Small intestine (tissue), 16 donors: ENCODE measurements at places on chromosomes 3 and 15. TPM values are rescaled to one million over a fixed set of nuclear protein-coding genes. Genes with fewer than 3 reads are reported as not detected.

DNA sequence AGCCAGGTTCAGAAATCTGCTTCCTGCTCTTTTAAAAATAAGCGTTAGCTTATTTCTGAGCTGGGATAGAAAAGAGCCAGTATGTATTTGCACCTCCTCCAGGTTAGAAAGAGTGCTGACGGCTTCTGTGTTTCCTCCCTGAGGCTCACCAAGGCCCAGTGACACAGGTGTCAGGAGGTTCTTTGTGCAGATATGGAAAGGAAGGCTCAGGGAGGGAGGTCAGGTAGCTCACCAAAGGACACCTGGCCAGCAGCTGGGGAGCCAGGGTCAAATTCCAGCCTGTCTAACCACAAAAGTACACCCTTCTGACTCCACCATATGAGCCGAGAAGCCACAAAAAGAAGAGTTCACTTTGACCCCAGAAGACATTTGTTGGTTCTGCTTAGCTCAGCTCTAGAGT lies 201.0 kb upstream of the WNT5A start:
- H3K4me3 ChIP-seq = no peak overlapping the region
- DNase-seq = no peak
- H3K36me3 ChIP-seq = no peaks in the 10 kb centered on the region
- H3K4me1 ChIP-seq = no peaks in the 10 kb centered on the region
- no peak overlapping the region for H3K27ac ChIP-seq
- H3K27me3 ChIP-seq = no peaks in the 10 kb centered on the region

DNA sequence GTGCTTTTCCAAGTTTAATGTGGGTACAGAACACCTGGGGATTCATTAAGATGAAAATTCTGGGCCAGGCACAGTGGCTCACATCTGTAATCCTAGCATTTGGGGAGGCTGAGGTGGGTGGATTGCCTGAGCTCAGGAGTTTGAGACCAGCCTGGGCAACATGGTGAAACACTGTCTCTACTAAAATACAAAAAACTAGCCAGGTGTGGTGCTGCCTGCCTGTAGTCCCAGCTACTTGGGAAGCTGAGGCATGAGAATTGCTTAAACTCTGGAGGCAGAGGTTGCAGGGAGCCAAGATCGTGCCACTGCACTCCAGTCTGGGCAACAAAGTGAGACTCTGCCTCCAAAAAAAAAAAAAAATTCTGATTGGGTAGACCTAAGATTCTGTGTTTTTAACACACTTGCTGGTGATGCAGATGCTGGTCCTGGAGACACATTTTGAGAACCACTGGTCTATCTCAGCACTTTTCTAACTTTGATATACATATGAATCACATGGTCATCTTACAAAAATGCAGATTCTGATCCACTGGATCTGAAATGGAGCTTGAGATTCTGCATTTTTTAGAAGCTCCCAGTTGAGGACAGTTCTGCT lies 223.8 kb upstream of the SATB1 start:
- no peak overlapping the region for H3K27ac ChIP-seq
- no peaks in the 10 kb centered on the region for H3K4me1 ChIP-seq
- no peaks in the 10 kb centered on the region for H3K36me3 ChIP-seq
- H3K4me3 ChIP-seq = no peak overlapping the region
- DNase-seq = no peak

GRCh38 chr3:143081844-143082778 lies 37.5 kb upstream of the CHST2 start:
- no peaks in the 10 kb centered on the region for H3K27me3 ChIP-seq
- H3K4me1 ChIP-seq = no peaks in the 10 kb centered on the region
- no peaks in the 10 kb centered on the region for H3K36me3 ChIP-seq
- DNase-seq = no peak
- H3K4me3 ChIP-seq = no peak overlapping the region

- peaks cover 20% of the 10 kb centered on the region for H3K27me3 ChIP-seq
- no peaks in the 10 kb centered on the region for H3K4me1 ChIP-seq
- DNase-seq = no peak
These were observed 4.5 kb downstream of the FEZF2 start for GRCh38 chr3:62368705-62369475.

DNA sequence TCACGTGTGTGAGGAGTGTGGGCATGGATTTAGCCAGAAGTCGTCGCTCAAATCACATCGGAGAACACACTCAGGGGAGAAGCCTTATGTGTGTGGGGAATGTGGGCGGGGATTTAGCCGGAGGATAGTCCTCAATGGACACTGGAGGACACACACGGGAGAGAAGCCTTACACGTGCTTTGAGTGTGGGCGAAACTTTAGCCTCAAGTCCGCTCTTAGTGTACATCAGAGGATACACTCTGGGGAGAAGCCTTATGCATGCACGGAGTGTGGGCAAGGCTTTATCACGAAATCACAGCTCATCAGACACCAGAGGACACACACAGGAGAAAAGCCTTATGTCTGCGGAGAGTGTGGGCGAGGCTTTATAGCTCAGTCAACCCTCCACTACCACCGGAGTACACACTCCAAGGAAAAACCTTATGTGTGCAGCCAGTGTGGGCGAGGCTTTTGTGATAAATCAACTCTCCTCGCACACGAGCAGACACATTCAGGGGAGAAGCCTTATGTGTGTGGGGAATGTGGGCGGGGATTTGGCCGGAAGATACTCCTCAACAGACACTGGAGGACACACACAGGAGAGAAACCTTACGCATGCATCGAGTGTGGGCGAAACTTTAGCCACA lies 28.1 kb downstream of the ZNF589 start:
- peaks cover 5% of the 10 kb centered on the region for H3K27me3 ChIP-seq
- peaks cover 4% of the 10 kb centered on the region for H3K4me1 ChIP-seq
- peak; percentile 44 for DNase-seq
- H3K4me3 ChIP-seq = no peak overlapping the region
- H3K36me3 ChIP-seq = peaks cover 6% of the 10 kb centered on the region

DNA sequence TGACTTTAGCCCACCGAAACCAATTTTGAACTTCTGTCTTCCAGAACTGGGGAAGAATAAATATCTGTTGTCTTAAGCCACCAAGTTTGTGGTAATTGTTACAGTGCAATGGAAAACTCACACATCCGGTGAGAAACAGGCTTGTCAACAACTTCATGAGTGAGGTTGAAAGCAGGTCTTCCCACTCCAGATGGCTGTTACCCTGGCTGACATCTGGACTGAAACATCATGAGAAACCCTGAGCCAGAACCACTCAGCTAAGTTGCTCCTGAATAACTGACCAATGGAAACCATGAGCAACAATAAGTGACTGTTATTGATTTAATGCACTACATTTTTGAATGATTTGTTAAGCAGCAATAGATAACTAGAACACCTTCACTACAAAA lies 10.3 kb downstream of the ACSBG1 start:
- H3K4me1 ChIP-seq = no peaks in the 10 kb centered on the region
- H3K27ac ChIP-seq = no peak overlapping the region
- no peaks in the 10 kb centered on the region for H3K27me3 ChIP-seq
- H3K4me3 ChIP-seq = no peak overlapping the region

GRCh38 chr15:71329497-71330260 lies 214.4 kb downstream of the THSD4 start:
- H3K4me1 ChIP-seq = peaks cover 9% of the 10 kb centered on the region
- peak; percentile 89 for DNase-seq
- H3K4me3 ChIP-seq = no peak overlapping the region
- peak overlapping the region; percentile 65 for H3K27ac ChIP-seq

- no peak overlapping the region for H3K27ac ChIP-seq
- H3K4me3 ChIP-seq = no peak overlapping the region
- no peaks in the 10 kb centered on the region for H3K36me3 ChIP-seq
- no peaks in the 10 kb centered on the region for H3K27me3 ChIP-seq
- DNase-seq = no peak
These were observed 31.9 kb upstream of the SPTSSB start for GRCh38 chr3:161403251-161403650.

DNA sequence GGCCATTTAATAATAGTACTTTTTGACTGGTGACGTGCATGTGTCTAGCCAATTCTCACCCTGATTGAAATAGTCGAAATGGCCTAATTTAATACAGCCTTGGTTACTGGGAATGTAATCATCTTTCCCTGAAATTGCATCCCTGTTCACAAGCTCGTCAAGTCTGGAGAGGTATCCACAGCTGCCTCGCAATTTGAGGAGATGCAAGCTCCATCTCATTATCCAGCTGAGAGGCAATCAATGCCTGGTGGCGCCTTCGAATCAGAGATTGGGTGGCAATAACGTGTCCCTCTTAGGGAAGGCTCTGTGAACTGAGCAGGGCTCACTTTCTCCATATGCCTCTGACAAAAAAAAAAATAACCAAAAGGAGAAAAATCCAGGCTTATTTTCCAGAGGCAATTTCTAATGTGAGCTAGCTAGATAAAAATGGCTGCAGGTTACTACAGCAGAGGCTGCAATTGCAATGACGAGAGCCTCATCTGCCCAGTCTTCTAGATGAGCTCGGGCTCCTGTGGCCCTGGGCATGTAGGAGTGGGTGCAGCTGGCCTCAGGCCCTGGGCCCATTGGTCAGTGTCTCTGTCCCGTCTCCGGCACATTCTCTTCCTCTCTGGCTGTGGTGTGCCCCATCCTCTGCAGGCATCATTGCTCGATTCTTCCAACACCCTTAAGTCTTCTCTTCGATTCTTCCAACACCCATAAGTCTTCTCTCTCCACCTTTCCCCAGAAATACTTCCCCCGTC lies 487.5 kb downstream of the GABRG3 start:
- no peaks in the 10 kb centered on the region for H3K4me1 ChIP-seq
- DNase-seq = no peak
- H3K36me3 ChIP-seq = no peaks in the 10 kb centered on the region

- no peaks in the 10 kb centered on the region for H3K27me3 ChIP-seq
- no peak for DNase-seq
- no peaks in the 10 kb centered on the region for H3K4me1 ChIP-seq
- no peak overlapping the region for H3K27ac ChIP-seq
- H3K4me3 ChIP-seq = no peak overlapping the region
- no peaks in the 10 kb centered on the region for H3K36me3 ChIP-seq
These were observed 249.0 kb downstream of the AGBL1 start for GRCh38 chr15:86328658-86329057.

DNA sequence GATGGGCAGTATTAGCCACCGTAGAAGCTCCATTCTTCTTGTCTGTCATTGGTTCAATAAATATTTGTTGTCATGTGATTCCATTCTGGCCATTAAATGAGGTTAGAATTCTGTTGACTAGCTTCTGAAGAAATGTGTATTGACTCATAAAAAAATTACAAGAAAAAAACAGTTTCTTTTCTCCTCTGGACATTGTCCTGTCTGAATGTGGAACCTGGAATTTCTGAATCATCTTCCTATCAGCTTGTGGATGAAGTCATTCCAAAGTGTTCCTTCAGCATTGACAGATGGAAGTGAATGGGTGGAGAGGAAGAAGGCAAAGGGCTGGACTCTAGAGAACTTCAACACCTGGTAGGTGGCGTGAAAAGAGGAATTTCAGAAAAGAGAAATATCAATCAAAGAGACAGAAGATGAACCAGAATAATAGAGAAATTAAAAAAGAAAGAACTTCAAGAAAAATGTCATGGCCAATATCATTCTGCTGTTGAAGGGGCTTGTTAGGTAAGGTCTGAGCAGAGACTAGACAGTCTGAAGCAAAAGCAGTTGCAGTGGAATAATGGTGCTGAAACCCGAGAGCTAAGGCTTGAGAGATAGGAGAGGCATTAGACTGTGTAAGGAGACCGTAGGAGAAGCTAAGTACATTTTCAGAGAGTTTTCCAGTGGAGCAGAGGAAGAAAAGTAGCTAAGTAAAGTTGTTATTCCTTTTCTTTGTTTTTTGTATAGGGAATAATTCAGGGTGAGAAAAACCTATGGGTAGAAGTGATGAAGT lies 806.6 kb downstream of the SQOR start:
- H3K4me3 ChIP-seq = no peak overlapping the region
- no peak for DNase-seq
- H3K27ac ChIP-seq = no peak overlapping the region
- H3K4me1 ChIP-seq = no peaks in the 10 kb centered on the region
- no peaks in the 10 kb centered on the region for H3K27me3 ChIP-seq

- no peaks in the 10 kb centered on the region for H3K27me3 ChIP-seq
- H3K4me1 ChIP-seq = no peaks in the 10 kb centered on the region
- H3K27ac ChIP-seq = no peak overlapping the region
- no peaks in the 10 kb centered on the region for H3K36me3 ChIP-seq
- no peak overlapping the region for H3K4me3 ChIP-seq
These were observed 22.2 kb downstream of the P2RY1 start for GRCh38 chr3:152857082-152857481.

- H3K36me3 ChIP-seq = no peaks in the 10 kb centered on the region
- no peak overlapping the region for H3K27ac ChIP-seq
These were observed 24.4 kb upstream of the TP63 start for GRCh38 chr3:189606774-189607173.

GRCh38 chr3:25610167-25610566 lies 54.5 kb downstream of the TOP2B start:
- no peak overlapping the region for H3K4me3 ChIP-seq
- no peaks in the 10 kb centered on the region for H3K4me1 ChIP-seq
- H3K27ac ChIP-seq = no peak overlapping the region
- no peak for DNase-seq

DNA sequence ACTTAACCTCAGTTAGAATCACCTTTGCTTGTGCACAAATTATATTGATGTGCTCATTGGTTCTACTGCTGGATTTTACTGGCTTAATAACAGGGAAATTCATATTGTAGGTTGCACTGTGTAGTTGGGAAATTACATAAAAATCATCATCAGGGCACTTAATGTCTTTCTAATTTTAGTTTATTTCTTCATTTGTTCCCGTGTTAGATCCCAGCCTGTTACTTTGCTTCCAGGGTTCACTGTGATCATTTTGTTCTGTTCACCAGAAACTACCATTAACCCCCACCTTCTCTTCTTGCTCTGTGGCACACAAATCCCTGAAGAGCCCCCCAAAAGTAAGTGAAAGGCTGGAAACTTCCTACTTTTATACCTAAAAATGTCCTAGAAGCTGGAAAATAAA lies 80.4 kb downstream of the RARB start:
- no peak overlapping the region for H3K27ac ChIP-seq
- no peak overlapping the region for H3K4me3 ChIP-seq
- H3K27me3 ChIP-seq = no peaks in the 10 kb centered on the region
- DNase-seq = no peak

- no peak overlapping the region for H3K27ac ChIP-seq
- H3K4me3 ChIP-seq = no peak overlapping the region
- DNase-seq = no peak
- H3K36me3 ChIP-seq = no peaks in the 10 kb centered on the region
- no peaks in the 10 kb centered on the region for H3K4me1 ChIP-seq
- no peaks in the 10 kb centered on the region for H3K27me3 ChIP-seq
These were observed 44.3 kb downstream of the ZBTB11 start for GRCh38 chr3:101632586-101632985.

The CACNA1D gene
- polyA plus RNA-seq = 2.2 TPM

The CPB1 gene
- 6.9 TPM for polyA plus RNA-seq

The PHC3 gene
- 2.5 TPM for polyA plus RNA-seq

The OXTR gene
- polyA plus RNA-seq = not detected

The REC114 gene
- 0.13 TPM for polyA plus RNA-seq

The KNG1 gene
- polyA plus RNA-seq = not detected

The ADAMTS7 gene
- 0.27 TPM for polyA plus RNA-seq

The NR2E3 gene
- polyA plus RNA-seq = 0.07 TPM

The CHRNA5 gene
- polyA plus RNA-seq = 0.67 TPM
